ENCODE measurements at places on chromosomes 7 and 10.

- DNase-seq = no peak
Measured at GRCh38 chr10:19819419-19820033, 3.3 kb downstream of the PLXDC2 start.

- no peak for DNase-seq
Measured at GRCh38 chr10:63115732-63116383, 17.3 kb upstream of the NRBF2 start.

GRCh38 chr7:143013473-143013872, 13.5 kb downstream of the OR9A2 start:
- no peak for DNase-seq

DNA sequence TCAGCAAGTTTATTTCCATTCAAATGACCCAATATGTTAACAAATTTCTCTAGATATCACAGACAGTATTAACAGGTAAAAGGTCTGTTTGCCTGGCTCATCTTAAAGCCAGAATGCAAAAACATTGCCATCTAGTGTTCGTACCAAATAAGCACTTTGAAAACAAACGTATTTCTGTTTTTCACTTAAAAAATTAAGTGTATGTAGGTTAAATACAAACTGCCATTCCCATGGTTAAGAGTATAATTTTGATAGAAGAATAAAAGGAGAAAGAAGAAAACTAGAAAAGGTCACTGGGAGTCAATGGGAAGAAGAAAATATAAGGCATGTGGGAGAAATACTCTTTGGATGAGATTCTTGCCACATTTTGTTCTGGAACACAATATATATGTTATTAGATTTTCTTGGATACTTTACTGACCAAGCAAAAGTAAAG, 51.0 kb downstream of the ORC5 start:
- no peak for DNase-seq

- DNase-seq = no peak
Measured at GRCh38 chr7:52831321-52831720, 204.1 kb upstream of the POM121L12 start.

GRCh38 chr7:19066170-19066569, 51.3 kb downstream of the TWIST1 start:
- DNase-seq = no peak

- no peak for DNase-seq
Measured at GRCh38 chr7:151378496-151379192, 31.2 kb downstream of the WDR86 start.

GRCh38 chr7:123712619-123713018, 36.2 kb downstream of the WASL start:
- DNase-seq = no peak

- no peak for DNase-seq
Measured at GRCh38 chr10:58086144-58086762, 181.4 kb downstream of the IPMK start.

DNA sequence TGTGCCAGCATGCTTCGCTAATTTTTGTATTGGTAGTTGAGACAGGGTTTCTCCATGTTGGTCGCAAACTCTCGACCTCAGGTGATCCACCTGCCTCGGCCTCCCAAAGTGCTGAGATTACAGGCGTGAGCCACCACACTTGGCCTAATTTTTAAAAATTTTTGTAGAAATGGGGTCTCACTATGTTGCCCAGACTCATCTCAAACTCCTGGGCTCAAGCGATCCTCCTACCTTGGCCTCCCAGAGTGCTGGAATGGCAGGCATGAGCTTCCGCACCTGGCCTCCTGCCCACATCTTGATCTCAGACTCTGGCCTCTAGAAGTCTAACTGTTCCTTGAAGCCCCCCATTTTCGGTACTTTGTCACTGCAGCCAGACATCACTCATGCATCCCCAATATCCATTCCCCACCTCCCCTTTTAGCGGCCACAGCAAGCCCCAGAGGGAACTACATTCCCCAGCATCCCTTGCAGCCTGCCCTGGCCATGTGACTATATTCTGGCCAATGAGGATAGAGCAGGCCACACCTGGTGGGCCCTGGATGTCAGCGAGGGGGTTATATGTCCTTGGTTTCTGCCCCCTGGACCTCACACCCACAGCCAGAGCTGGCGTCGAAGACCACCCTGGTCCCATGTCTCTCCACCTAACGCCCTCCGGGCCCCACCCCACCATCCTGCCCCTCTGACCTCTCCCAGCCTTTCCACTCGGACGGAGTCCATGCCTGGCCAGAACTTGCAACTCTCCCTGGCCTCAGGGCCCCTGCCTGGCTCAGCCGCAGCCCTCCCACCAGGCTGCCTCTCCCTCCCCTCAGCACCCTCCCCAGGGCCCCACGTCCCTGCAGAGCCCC, 33.8 kb downstream of the MICALL2 start:
- no peak for DNase-seq

DNA sequence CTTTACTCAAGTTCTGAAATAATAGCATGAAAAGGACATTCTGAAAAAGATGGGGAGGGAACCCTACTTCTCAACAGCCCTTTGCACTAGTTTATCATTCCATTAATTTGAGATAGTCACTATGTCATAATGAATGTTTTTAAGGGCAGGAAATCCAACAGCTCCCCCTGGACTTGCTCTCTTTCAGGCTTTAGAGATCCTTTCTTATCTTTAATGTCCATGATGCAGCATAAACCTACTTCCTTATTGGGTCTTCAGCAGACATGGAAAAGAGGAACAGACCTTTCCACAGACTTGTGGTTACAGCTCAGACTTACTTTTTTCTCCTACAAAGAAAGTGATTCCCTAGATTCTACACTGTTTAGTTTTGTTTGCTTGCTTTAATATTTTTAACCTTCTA, 87.3 kb downstream of the IDE start:
- DNase-seq = no peak

- DNase-seq = no peak
Measured at GRCh38 chr10:62045765-62046521, 144.4 kb downstream of the ARID5B start.

GRCh38 chr7:131604841-131605279, 48.4 kb upstream of the PODXL start:
- DNase-seq = no peak

DNA sequence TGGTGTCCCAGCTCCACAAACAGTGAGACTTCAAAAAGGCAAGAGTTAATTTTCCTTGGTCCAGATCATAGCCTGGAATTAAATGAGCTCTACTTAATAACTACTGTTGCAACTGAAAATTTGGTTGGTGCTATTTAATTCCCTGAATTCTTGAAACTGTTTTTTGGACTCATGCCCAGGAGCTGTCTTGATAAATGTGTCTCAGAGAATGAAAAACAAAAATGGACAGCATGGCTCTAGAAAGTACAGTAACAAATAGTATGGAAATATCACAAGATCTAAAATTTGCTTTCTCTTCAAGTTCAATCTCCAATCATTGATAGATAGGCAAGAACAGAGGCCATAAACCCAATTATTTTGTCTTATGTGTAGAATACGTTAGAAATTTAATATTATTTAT, 42.5 kb downstream of the CCDC71L start:
- DNase-seq = no peak

- no peak for DNase-seq
Measured at GRCh38 chr7:88312061-88312663, 5.5 kb upstream of the STEAP4 start.

GRCh38 chr10:63573068-63573697, 52.0 kb downstream of the REEP3 start:
- DNase-seq = no peak

DNA sequence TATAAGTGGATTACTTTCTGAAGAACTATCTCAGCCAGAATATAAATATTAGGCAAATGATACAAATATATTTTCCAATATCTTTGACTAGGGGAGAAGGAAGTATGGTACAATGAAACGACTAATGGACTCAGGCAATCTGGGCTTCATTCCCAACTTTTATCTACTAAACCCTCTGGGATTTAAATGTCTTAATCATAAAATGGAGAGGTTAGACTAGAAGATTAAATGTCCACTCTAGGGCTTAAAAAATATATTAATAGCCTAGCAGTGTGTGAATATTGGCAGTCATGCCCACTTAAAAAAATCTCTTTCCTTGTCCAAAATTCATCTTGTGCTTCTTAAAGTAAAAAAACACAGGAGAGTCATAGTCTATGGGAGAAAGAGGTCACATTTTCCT, 98.3 kb downstream of the CTTNBP2 start:
- no peak for DNase-seq

DNA sequence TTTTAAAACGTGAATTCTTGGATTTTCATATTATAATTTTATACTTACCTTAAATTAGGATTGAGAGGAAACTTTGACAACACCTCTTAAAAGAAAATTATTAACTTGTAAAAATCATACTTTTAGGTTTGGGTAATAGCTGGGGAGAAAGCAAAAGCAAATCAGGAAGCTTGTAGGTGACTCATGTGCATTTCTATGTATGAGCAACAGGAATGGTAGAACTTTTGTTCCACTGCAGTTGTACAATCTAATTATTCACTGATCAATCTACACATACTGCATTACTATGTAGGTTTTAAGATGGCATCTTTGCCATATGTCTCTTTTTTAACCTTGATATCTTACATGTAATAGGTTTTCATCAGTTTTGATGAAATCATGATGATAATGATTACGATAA, 223.2 kb downstream of the PRKG1 start:
- DNase-seq = no peak

DNA sequence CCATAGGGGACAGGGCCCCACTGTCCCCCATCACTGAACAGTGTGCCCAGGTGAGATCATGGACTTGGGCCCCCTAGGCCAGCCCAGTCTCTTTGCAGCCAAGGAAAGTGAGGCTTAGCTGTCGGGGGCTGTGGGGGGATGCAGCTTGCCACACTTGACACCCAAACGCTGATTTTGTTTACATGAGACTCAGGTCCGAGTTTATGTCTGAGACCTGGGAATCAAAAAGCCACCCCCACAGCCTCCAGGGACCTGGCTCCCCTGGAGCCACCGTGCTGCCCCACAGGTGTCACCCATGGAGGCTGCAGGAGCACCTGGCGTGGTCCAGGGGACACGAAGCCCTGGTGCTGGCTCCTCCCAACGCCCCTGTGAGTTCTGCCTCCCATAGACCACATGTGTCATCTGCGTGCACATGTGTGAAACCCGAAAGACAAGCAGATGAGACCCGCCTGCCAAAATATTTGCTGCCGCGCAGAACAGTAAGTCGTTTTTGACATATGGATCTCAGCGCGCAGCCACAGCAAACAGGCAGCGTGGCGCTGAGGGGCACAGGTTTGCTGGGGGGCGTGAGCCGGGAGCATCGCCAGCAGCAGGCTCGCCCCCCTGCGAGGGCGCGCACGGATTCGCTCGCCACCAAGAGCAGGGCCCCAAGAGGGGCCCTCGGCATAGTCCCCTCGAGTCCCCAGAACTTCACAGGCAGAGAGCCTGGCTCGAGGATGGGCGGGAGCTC, 112.3 kb downstream of the LHPP start:
- no peak for DNase-seq

GRCh38 chr10:80530816-80531215, 6.9 kb upstream of the SH2D4B start:
- DNase-seq = no peak

DNA sequence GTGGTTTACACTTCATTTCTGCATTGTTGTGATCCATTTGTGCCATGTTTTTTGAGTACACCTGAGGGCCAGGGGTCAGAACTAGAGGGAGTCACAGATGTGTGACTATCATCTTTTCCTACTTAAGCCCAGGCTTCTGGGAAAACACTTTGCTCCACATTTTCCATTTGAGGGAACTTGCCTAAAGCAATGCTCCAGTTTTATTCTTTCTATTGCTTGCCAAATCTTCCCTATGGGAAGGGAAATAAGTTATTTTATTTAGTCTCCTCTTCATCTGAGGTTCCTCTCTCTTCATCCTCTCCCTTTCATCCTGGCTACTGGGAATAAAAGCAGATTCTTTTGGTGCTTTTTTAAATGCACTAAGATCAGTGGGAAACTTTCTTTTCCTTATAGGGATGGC, 179.9 kb upstream of the PRSS58 start:
- no peak for DNase-seq

DNA sequence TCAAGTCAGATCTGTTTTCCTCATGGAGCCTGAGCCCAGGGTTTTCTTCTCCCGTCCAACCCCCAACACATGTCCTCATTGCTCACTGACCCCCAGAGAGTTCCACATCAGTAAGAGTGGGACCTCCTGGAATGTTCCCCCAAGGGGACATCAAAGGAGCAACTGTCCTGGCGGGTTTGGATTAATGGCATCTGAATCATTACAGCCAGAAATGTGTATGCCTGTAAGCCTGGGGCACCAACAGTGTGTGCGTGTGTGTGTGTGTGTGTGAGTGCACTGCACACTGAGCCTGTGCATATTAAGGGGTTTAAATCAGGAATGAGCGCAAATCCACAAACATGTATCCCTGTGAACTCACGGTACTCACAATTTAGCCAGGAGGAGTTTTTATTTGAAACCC, 222.3 kb downstream of the PLXNA4 start:
- no peak for DNase-seq

- no peak for DNase-seq
Measured at GRCh38 chr7:127513311-127513710, 72.1 kb downstream of the GCC1 start.

DNA sequence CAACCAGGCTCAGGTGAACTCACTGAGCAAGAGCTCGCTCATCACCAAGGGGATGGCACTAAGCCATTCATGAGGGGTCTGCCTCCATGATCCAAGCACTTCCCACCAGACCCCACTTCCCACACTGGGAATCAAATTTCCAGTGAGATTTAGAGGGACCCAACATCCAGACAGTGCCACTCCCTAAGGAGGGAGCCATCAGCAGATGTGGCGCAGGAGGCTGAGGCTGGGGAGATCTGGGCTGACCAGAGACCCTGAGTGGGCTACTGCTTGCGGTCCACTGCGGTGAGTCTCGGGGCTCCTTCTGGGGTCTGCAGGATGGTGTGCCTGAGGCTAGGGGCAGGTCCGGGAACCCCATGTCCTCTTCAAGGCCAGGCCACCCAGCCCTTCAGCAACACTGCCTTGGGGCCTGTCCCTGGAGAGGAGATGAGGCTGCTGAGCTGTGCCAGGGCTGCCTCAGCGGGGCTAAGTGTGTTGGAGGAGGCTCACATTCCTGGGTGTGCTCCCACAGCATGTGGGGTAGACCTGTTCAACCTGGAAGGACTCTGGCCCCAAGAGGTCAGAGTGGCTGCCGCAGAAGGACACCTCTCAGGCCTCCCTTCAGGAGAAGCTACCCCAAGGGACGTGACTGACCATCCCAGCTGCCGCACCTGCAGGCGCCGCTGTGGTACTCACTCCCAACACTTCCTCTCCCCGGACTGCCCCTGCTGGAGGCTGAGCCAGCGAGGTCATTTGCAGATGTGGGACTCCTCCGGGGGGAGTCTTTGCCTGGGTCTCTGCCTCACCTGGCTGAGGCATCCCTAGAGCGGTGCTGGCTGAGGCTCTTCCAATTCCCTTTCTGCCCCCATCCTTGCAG, 22.3 kb upstream of the PCBD1 start:
- DNase-seq = no peak

DNA sequence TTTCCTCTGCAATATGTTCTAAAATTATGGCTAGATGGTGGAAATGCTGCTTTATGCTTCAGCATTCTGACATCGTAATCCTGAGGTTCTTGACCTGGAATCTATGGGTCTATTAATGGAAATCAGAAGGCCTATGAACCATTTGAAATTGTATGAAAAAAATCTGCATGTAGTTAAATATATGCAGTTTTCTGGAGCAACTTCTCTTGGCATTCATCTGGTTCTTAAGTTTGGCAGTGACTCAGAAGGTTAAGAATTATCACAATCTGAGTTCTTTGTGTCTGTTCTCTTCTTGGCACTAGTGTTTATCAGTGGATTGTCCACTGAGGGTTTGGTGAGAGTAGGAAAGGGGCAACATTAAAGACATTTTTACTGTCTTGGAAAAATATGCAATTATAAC, 71.1 kb upstream of the FZD1 start:
- no peak for DNase-seq
